Cardiac muscle cell (in vitro differentiated cells and primary cell): ENCODE measurements at places on chromosomes 6 and 20. TPM values are rescaled to one million over a fixed set of nuclear protein-coding genes. Genes with fewer than 3 reads are reported as not detected.

- no peaks in the 10 kb centered on the region for H3K27me3 ChIP-seq
- no peaks in the 10 kb centered on the region for H3K36me3 ChIP-seq
- H3K4me3 ChIP-seq: no peak overlapping the region
- DNase-seq: no peak
- no peak overlapping the region for H3K27ac ChIP-seq
Observed at GRCh38 chr20:56689852-56690485, 60.9 kb downstream of the TFAP2C start.

GRCh38 chr6:136228814-136229213 lies 21.3 kb downstream of the MTFR2 start:
- H3K4me1 ChIP-seq: no peaks in the 10 kb centered on the region
- no peaks in the 10 kb centered on the region for H3K36me3 ChIP-seq
- no peak overlapping the region for H3K4me3 ChIP-seq
- H3K27ac ChIP-seq: no peak overlapping the region
- H3K27me3 ChIP-seq: no peaks in the 10 kb centered on the region

DNA sequence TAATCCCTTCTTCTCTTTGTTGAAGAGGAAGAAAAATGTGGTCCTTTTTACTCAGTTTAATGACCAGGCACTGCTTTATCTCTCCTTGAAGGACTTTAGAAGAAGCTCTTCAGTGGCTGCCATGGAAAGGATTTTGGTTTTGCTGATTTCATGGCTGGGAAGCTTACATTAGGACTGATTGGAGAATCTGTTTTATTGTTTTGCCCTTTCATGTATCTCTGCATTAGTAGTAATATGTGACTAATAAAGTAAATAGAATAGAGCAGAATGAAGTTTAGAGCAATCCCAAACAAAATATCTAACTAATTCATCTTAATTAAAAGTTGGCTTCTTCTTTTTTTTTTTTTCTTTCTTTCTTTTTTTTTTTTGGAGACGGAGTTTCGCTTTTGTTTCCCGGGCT lies 502.9 kb downstream of the HAO1 start:
- H3K4me3 ChIP-seq: no peak overlapping the region
- no peaks in the 10 kb centered on the region for H3K4me1 ChIP-seq
- H3K27me3 ChIP-seq: no peaks in the 10 kb centered on the region

- H3K36me3 ChIP-seq: no peaks in the 10 kb centered on the region
- H3K4me1 ChIP-seq: peaks cover 14% of the 10 kb centered on the region
- DNase-seq: peak; percentile 15
- no peaks in the 10 kb centered on the region for H3K27me3 ChIP-seq
- H3K27ac ChIP-seq: no peak overlapping the region
- H3K4me3 ChIP-seq: no peak overlapping the region
Observed at GRCh38 chr20:53859684-53860083, 210.7 kb downstream of the BCAS1 start.

GRCh38 chr20:61119794-61120410 lies 132.2 kb upstream of the CDH4 start:
- no peak overlapping the region for H3K27ac ChIP-seq
- H3K4me3 ChIP-seq: no peak overlapping the region
- peaks cover 25% of the 10 kb centered on the region for H3K4me1 ChIP-seq
- DNase-seq: no peak

DNA sequence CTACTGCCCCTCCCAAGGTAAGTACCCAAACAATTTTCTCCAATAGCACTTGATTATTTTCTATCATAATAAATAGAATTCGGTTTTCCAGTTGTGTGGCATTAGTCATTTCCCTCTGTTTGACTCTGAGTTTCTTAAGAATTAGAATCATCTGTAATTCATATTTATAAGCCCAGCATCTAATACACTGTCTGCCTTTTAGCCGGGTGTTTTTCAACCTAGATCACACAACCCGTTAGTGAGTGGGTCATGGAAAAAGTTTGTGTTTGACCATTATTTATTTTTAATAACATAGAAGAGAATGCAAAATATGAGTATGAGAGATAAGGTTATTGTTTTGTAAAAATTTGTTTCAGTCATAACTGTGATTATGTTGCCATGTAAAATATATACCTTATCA lies 701.6 kb downstream of the RFPL4B start:
- no peak for DNase-seq
- H3K4me3 ChIP-seq: no peak overlapping the region
- H3K4me1 ChIP-seq: no peaks in the 10 kb centered on the region
- H3K27ac ChIP-seq: no peak overlapping the region
- H3K27me3 ChIP-seq: no peaks in the 10 kb centered on the region
- no peaks in the 10 kb centered on the region for H3K36me3 ChIP-seq

GRCh38 chr6:166308033-166308768 lies at the start of gene PRR18:
Gene PRR18, minus strand, starts transcription at chr6:166308392. Its CDS starts 250 bp downstream, at chr6:166308142.
- no peaks in the 10 kb centered on the region for H3K36me3 ChIP-seq
- DNase-seq: no peak
- H3K27me3 ChIP-seq: peaks cover 78% of the 10 kb centered on the region
- peak within 1 kb of the TSS; percentile 40 for H3K4me3 ChIP-seq

GRCh38 chr20:1434571-1435336 lies 31.9 kb downstream of the NSFL1C start:
- no peak overlapping the region for H3K4me3 ChIP-seq
- DNase-seq: no peak
- H3K27ac ChIP-seq: no peak overlapping the region
- H3K36me3 ChIP-seq: no peaks in the 10 kb centered on the region
- no peaks in the 10 kb centered on the region for H3K4me1 ChIP-seq
- no peaks in the 10 kb centered on the region for H3K27me3 ChIP-seq

SEL1L2 gene
- not detected in 2 replicates for total RNA-seq

IYD gene
- not detected in 2 replicates for total RNA-seq

SIRPG gene
- not detected in 2 replicates for total RNA-seq
